ENCODE measurements at places on chromosomes 2 and 18.

DNA sequence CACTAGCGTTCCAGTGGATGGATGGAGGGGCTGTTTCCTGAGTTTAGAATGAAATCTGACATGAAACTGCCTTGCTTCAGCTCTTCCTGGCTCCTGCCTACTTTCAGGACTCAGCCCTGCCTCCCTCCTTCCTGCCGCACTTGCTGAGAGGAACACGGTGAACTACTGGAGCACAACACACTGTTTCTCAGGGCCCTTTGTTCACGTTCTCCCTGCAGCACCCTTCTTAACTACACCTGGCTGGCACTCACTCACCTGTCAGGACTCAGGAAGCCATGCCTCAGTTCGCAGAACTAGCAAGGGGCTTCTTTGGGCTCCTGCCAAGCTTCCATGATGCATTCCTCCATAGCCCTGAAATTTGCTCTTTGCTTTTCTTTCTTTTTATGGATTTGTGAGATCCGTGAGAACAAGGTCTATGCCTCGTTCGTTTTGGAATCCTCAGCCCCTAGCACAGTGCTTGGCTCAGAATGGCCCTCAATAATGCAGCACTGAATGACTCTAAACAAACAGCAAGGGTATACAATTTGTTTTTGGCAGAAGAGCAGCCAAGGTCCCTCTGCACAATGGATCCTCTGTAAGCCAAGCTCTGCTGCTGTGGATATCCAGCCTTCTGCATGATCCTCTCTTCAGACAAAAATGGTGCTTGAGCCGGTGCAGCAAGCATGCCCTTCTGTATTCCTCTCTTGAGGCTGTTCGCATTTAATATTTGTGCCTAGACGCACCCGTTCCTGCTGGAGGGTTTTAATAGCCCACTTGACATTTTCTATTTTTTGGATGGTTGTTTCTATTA is 357.0 kb downstream of the TSN start:
- no peak for DNase-seq

DNA sequence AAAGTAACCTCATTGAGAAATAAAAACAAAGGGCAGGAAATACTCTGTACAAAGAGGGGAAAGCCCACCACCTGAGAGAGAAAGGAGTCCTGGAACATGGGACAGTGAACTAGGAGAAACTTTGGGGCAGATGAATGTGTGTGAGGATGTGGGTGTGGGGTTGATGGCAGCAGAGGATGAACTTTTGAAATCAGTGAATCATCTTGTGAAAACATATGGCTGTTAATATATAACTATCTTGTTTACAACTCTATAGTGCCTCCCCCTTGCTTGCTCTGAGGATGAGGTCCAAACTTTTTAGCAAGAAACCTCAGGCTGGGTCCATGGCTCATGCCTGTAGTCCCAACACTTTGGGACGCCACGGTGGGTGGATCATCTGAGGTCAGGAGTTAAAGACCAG is 171.8 kb upstream of the LHCGR start:
- DNase-seq: no peak

DNA sequence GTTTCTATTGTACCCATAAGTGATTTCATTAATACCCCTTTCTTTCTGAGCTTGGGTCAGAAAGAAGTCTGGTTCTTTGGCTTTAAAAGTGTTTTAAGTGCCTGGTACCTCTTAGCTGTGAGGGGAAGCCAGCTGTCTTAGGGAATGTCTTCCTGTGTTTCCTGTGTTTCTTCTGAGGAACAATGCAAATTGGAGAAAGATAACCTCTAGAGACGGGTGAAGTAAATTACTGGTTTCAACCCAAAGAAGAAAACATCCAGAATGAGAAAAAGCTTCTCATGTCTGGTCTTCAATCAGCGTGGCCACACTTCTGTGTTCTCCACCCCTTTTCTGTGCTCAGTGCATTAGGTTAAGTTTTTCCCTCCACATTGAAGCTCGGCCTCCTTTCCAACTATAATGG is 10.2 kb upstream of the CHN1 start:
- DNase-seq: no peak

DNA sequence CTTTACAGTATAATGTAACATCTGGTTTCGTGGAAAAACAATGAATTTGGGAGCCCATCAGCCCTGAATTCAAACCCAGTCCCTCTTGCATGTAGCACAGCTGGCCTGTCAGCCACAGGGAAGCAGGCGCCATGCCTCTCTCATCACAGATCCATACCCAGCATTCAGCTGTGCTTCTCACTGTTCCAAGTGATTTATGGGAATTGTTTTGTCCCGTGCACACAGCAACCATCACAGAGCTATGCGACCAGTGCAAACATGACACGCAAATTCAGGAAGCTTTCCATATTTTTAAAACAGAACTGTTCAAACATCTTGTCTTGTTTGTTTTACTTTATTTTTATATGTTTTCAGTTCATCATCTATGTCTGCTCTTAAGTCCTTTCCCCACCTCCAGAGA is 496.1 kb downstream of the EIPR1 start:
- DNase-seq: no peak

GRCh38 chr2:96082211-96083063 is 33.9 kb downstream of the ADRA2B start:
- DNase-seq: no peak

All from GM04503 (cell line).